ENCODE measurements at places on chromosomes 3 and 15.

DNA sequence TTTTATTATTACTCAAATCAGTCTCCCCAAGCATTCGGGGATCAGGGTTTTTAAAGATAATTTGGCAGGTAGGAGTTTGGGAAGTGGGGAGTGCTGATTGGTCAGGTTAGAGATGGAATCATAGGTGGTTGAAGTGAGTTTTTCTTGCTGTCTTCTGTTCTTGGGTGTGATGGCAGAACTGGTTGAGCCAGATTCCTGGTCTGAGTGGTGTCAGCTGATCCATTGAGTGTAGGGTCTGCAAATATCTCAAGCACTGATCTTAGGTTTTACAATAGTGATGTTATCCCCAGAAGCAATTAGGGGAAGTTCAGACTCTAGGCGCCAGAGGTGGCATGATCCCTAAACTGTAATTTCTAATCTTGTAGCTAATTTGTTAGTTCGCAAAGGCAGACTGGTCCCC, 20.6 kb upstream of the TRANK1 start:
- DNase-seq = no peak

DNA sequence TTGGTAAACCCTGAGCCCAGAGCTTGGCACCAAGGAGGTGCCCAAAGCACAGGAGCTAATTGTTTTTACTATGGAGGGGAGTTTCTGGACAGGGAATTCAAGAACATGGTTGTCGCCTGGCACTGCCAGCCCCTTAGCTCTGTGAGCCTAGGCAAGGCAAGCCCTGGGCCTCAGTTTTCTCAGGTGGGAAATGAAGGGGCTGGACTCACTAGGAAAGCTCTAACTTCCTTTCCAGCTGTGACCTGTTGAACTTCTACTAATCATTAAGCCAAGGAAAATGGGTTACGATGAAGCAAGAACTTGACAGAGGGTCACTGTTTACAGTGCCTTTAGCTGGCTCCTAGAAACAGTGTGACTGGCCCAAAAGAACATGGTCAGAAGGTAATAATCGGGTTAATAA, 277.2 kb downstream of the SHQ1 start:
- DNase-seq = no peak

- no peak for DNase-seq
Measured at GRCh38 chr3:117734496-117734895, 1024.9 kb downstream of the TUSC7 start.

- no peak for DNase-seq
Measured at GRCh38 chr3:52395503-52395865, 49.4 kb downstream of the SEMA3G start.

- DNase-seq = no peak
Measured at GRCh38 chr3:64992530-64993285, 304.9 kb upstream of the ADAMTS9 start.

DNA sequence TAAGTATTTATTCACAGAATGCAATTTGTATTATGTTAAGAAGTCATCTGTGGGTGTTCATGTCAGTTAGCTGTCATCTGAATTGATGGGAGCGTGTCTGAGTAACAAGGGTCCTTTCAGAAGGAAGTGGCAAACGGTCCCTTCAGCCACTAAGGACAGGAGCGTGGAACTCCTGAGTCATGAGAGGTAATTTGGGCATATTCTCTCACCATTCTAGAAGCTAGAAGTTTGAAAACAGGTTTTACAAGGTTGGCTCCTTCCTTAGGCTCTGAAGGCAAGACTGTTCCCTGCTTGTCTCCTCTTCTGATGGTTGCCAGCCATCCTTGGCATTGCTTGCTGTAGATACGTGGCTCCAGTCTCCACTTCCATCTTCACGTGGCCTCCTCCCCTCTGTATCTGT, 19.7 kb downstream of the ABHD2 start:
- DNase-seq = no peak

GRCh38 chr15:23877502-23878412, 190.7 kb upstream of the NDN start:
- DNase-seq = peak; percentile 43

DNA sequence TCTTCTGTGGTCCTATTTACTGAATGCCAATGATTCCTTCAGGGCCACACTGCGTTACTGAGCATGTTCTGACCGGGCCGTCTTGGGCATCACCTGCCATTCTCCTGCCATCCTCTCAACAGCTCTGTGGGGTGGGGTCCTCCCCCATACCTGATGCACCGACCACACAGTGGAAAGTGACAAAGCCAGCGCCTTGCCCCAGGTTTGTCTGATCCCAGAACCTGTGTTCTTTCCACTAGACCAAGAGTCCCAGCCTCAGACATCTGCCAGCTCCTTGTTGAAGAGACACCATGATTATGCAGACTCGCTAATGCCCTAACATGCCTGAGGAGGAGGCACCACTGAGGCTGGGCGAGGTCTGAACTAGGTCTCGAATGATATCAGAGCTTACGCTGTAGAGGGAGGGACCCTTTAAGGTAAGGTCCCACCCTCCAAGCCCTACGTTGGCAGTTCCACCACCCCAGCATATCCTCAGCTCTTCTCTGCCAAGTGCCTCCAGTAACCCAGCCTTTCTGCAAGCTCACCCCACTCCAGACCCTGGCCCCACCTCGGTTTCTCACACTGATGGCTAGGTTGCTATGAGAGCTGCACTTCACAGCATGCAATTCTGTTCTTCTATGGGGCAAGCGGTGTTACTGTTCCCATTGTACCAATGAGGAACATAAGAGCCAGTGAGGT, 29.8 kb upstream of the PLXNA1 start:
- no peak for DNase-seq

DNA sequence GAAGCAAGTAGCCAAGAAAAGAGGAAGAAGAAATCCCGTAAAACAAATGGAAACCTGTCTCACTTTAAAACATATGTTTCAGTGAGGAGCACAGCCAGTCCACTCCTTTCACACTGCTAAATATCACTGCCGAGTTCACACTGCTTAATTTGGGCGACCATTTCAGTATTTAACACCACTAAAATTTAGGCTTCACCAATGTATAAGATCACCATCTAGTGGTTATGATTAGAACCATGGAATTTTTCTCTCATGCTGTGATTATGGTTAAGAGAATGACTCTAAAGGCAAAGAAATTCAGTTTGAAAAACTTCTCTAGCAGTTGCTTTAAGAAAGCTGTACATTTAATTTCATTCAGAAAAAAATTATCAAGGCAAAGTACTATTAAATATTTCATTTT, 16.6 kb downstream of the SLC4A7 start:
- no peak for DNase-seq

GRCh38 chr15:52362497-52362896, 66.9 kb upstream of the MYO5C start:
- no peak for DNase-seq

GRCh38 chr15:53130943-53131342, 340.8 kb upstream of the ONECUT1 start:
- no peak for DNase-seq

DNA sequence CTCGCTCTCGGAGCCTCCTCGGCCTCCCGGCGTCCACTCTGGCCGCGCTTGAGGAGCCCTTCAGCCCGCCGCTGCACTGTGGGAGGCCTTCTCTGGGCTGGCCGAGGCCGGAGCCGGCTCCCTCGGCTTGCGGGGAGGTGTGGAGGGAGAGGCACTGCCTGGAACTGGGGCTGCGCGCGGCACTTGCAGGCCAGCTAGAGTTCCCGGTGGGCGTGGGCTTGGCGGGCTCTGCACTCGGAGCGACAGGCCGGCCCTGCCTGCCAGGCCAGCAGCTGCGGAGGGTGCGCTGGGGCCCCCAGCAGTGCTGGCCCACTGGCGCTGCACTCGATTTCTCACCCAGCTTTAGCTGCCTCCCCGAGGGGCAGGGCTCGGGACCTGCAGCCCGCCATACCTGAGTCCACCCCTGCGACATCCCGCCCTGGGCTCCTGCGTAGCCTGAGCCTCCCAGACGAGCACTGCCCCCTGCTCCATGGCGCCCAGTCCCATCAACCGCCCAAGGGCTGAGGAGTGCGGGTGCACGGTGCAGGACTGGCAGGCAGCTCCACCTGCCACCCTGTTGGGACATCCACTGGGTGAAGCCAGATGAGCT, 765.0 kb downstream of the IGSF11 start:
- DNase-seq = no peak

DNA sequence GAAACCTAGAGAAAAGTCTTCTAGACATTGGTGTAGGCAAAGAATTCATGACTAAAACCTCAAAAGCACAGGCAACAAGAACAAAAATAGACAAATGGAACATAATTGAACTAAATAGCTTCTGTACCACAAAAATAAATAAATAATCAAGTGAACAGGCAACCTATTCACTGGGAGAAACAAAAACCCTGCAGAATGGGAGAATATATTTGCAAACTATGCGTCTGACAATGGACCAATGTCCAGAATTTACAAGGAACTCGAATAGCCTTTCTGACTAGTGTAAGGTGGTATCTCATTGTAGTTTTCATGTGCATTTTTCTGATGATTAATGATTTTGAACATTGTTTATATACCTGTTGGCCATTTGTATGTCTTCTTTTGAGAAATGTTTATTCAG, 37.0 kb upstream of the GCSAM start:
- no peak for DNase-seq

- no peak for DNase-seq
Measured at GRCh38 chr15:48178648-48178931, 495 bp upstream of the MYEF2 start.

GRCh38 chr3:55521738-55522421, 34.8 kb upstream of the WNT5A start:
- no peak for DNase-seq

GRCh38 chr3:197019021-197019420, 10.6 kb downstream of the MELTF start:
- no peak for DNase-seq

DNA sequence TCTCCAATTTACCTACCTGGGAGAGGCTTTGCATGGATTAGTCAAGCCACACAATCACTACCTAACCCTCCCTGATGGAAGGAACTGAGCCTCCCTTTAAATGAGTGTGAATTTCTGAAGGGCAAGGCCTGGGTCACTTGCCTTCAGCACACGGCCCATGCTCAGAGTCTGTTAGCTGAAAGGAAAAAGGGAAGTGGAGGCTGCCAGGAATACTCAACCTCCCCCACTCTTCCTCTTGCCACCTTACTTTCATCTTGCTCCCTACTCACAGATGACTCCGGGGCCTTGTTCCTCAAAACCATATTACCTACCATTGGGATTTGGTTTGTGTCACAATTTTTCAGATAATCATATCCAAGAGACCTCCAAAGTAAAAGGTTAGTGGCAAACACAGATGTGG, 220.0 kb downstream of the ABHD5 start:
- no peak for DNase-seq

DNA sequence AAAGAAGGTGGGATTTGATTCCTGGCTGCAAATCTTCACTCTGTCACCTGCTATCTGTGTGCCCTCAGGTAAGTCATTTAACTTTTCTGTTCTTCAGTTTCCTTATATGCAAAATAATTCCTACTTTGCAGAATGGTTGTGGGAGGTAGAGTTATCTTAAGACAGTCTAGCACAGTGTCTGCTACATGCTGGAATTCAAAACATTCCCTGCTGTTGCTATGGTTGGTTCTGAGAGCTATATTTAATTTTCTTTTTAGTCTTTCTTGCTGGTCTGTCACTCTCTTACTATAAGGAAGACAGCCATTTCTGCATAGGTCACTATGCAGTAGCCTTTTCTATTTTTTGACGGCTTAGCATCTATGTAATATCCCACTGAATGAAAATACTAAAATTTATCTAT, 4.0 kb upstream of the ADPGK start:
- no peak for DNase-seq

DNA sequence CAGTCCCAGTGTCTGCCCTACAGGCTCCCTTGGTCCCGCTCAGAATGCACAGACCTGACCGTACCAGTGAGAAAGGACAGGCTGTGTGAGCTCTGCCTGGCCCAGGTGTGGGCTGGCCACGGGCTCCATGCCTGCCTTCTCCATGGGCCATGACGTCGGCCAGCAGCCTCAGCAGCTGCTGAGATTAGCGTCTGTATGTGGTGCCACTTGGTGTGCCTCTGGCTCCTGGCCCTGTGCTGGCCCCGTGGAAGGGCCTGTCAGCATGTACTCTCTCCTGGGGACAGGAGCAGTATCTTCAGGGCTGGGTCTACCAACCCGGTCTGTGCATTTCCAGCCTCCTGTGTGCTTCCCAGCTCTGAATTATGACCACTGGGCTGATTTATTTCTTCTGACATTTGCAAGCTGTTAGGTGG, 25.7 kb downstream of the KLF13 start:
- no peak for DNase-seq

- no peak for DNase-seq
Measured at GRCh38 chr3:5497497-5497896, 310.0 kb downstream of the EDEM1 start.

- no peak for DNase-seq
Measured at GRCh38 chr15:95096651-95097050, 865.3 kb downstream of the MCTP2 start.

DNA sequence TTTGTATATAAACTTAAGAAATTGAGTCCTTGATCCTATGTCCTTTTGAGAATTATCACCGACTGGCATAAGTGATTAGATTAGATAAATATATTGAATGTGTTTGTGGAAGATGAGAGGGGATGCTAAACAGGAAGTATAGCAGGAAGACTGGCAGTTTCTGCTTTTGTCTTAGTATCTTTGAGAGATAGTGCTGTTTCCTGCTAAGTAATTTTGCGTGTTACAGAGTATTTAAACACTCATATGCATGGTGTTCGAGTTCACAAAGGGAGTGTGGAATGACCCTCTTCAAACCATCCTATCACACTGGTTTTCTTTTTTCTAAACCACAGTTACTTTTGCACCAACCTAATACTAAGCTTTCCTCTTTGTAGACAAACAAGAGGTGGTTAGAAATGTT, 106.0 kb downstream of the KLHL25 start:
- DNase-seq = no peak

DNA sequence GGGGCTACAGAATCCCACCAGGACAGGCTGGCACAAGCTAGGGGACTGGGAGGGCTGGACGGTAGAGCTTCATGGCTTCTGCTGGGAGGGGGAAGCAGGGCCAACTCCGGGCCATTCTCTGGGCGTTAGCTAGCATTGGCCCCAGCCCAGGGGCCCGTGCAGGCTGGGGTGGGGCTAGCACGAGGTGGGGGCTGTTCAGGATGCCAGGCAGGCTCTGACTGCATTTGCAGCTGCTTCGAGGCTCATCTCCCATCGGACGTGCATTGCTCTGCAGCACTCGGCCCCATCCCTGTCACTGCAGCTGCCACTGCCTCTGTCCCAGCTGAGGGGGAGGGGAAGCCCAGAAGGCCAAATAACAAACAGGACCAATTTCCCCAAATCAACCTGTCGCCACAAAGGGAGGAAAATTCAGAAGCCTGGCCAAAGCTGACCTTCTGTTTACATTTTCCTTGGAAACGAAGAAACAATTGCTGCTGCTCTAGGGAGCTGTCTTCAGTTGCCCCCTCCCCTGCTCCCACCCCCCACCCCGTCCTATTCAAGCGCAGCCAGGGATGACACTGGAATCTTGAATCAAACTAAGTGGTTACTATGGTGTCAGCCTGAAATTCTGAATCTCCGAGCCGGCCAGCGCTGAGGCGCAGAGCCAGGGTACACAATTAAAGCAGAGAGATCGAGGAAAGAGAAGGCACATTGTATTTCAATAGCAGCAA, 138.8 kb upstream of the PRR20G start:
- no peak for DNase-seq

DNA sequence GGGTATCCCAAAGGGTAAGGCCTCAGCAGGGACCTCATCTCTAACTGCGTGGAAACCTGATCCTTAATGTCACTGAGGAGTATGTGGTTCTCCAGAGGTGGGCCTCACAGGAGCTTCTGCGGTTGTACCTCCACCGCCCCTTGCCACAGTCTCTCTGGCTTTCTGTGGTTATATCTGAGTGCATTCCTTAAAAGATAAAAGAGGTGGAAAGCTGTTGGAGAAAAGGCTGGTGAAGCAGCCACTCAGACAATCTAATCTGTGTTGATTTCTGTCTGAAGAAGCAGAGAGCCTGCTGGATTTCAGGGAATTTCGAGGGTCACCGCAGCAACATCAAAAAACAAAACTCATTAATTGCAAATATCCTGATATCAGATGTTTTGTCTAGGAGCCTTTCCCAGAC, 51.4 kb downstream of the SEMA6D start:
- DNase-seq = no peak
